CD4-positive, alpha-beta T cell treated with Interleukin-12 subunit alpha and Interleukin-12 subunit beta, for 1 hour (primary cell): ENCODE measurements at places on chromosomes 4 and X.

GRCh38 chrX:39000802-39001201 lies 199.5 kb downstream of the MID1IP1 start:
- no peak for DNase-seq

- DNase-seq: no peak
Observed at GRCh38 chr4:159105761-159106243, 2.9 kb downstream of the RAPGEF2 start.

DNA sequence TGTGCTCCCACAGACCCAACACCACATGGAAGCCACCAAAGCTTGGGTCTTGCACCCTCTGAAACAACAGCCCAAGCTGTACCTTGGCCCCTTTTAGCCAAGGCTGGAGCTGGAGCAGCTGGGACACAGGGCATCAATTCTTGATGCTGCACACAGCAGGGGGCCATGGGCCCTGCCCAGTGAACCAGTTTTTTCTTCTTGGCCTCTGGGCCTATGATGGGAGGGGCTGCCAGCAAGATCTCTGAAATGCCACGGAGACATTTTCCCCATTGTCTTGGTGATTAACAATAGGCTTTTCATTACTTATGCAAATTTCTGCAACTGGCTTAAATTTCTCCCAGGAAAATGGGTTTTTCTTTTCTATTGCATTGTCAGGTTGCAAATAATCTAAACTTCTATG lies 49.0 kb downstream of the SPANXA2 start:
- no peak for DNase-seq

GRCh38 chrX:136850441-136851175 lies 29.9 kb downstream of the RBMX start:
- DNase-seq: no peak

DNA sequence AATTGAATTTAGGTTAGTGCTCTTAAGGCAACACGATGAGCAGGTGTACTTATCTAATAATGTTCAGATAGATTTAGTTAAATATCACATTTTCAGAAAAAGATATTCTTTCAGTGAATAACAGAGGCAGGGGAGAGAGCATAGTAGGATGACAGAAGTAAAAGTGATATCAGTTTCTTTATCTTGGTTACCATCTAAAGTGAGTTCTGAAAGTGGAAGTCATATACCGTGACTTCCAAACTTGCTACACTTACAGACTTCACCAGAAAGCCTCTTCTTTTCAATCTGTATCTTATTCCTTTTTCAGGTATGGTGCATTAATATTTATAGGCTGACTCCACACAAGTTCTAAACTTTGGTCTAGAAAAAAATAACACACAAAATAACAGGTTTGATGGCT lies 124.9 kb downstream of the POU4F2 start:
- DNase-seq: no peak

- no peak for DNase-seq
Observed at GRCh38 chr4:1728061-1728980, 7.0 kb downstream of the TACC3 start.

- DNase-seq: peak; percentile 49
Observed at GRCh38 chrX:134484039-134484438, 24.1 kb downstream of the HPRT1 start.

DNA sequence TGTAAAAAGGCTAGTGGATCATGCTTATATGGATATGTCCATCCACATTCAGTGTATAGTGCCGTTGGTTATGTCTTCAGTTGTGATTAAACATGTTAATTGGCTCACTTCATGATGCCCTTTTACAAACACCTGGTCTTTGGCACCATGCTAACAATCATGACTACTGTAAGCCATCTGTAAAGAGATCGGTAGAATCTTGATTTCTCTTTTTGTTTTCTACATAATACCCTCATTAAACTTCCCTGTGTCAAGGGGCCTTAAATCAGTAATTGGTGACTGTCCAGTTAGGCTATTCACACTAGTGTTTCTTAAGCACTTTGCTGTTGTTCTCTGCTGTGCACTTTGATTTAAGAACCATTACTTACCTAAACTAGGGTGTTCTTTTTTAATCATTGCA lies 475.2 kb downstream of the RPA4 start:
- DNase-seq: no peak

DNA sequence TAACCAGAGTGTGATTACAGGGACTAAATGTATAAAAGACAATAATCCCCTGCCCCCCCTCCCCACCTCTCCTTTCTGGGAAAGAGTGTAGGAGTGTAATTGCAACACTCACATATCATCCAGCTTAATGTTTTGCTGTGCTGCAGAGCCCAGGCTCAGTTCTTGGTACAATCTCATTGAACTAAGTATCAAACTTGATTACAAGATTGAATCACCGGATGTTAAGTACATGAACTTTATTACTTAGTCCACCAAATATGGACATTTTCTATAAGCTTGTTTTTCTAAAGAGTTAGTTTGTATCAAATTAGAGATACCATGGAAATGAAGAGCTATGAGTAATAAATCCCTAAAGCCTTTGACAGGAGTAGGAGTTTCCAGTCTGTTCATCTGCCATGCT lies 559.1 kb downstream of the ZNF674 start:
- no peak for DNase-seq

DNA sequence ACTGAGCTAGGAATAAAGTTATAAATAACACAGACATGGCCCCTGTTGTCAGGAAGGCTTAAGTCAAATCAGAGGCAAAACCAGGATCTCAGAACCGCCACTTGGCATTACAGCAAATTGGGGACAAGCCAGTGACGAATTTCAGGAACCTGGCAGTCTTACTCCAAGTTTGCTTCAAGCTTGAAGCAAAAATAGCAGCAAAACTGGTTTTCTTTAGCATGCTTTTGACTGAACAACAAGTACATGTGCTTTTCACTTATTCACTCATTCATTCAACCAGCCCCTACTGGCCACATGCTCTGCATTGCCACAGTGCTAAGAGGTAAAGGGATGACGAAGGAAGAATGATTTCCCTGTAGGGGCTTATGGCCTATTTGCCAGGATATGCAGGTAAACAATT lies 253.9 kb upstream of the PPARGC1A start:
- no peak for DNase-seq

GRCh38 chr4:123246085-123246484 lies 150.5 kb upstream of the SPRY1 start:
- no peak for DNase-seq

- DNase-seq: no peak
Observed at GRCh38 chrX:131225078-131225477, 64.0 kb downstream of the IGSF1 start.

DNA sequence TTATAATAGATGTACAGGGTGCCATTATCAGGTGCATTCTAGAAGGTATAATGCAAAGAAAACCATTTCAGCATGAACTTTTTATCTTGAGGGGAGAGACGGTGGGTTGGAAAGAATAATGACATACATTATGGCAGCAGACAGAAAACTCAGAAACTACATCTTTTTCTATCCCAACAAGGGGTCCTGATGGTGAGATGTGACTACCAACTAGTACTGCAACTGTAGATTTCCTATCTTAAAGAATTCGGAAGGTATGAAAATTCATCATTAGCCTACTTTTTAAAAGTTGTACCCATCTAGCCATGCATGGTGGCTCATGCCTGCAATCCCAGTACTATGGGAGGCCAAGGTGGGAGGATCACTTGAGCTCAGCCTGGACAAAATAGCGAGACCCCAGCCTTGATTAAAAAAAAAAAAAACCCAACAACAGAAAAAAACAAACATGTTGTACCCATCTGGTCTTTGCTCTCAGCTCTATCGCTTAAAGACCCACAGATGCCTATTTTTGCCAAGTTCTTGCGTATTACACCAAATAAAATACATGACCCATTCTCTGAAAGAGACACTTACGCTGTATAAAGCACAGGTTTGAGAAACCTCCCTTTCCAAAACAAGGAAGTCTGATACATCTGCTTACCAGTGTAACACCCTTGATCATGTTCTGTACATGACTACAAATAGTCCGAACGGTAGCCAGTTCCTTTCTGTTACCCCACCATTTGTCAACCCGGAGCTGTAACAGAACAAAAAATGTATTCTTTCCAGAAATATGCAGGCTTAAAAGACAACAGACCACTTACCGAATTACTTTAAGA lies 1.6 kb downstream of the RPL9 start:
- no peak for DNase-seq
